T-cell (primary cell): ENCODE measurements at places on chromosomes 3 and 15. TPM values are rescaled to one million over a fixed set of nuclear protein-coding genes. Genes with fewer than 3 reads are reported as not detected.

GRCh38 chr3:7436542-7436941, 575.6 kb downstream of the GRM7 start:
- H3K36me3 ChIP-seq = no peaks in the 10 kb centered on the region
- H3K4me1 ChIP-seq = no peaks in the 10 kb centered on the region
- DNase-seq = no peak
- no peaks in the 10 kb centered on the region for H3K27me3 ChIP-seq
- no peak overlapping the region for H3K27ac ChIP-seq

- H3K4me3 ChIP-seq = no peak overlapping the region
- H3K36me3 ChIP-seq = no peaks in the 10 kb centered on the region
- no peaks in the 10 kb centered on the region for H3K27me3 ChIP-seq
- no peak overlapping the region for H3K27ac ChIP-seq
- peaks cover 16% of the 10 kb centered on the region for H3K4me1 ChIP-seq
Measured at GRCh38 chr3:38204599-38205471, 39.5 kb downstream of the OXSR1 start.

RAD51 gene
- total RNA-seq = 2.5 TPM

CRABP1 gene
- total RNA-seq = not detected
